T-cell (primary cell): ENCODE measurements at places on chromosomes 13 and 19. TPM values are rescaled to one million over a fixed set of nuclear protein-coding genes. Genes with fewer than 3 reads are reported as not detected.

Gene GRK1
- total RNA-seq: not detected

Gene TEAD2
- total RNA-seq: 0.20 TPM

Gene SIGLEC8
- not detected for total RNA-seq

DNA sequence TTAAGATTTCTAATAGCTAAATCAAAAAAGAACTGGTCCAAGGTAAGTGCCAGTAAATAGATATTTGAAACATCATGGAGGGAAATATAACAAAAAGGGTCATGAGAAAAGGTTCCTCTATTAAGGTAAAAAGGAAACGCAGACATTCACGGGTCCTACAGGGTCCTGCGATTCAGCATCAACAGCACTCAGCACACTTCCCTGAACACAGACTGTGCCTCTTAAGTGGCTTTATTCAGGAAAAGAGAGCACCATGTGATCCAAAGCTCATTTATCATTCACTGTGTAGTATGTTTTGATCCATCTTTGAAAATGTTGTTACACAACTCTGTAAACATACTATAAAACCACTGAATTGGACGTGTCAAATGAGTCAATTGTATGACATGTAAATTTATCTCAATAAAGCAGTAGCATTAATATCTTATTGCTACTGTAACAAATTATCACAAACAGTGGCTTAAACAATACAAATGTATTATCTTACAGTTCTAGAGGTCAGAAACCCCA is 33.7 kb downstream of the CRYL1 start:
- DNase-seq: no peak

GRCh38 chr19:2578391-2578890 is 102.5 kb downstream of the GADD45B start:
- no peak for DNase-seq

- DNase-seq: no peak
These were observed 42.2 kb upstream of the TSC22D1 start for GRCh38 chr13:44618326-44618725.

DNA sequence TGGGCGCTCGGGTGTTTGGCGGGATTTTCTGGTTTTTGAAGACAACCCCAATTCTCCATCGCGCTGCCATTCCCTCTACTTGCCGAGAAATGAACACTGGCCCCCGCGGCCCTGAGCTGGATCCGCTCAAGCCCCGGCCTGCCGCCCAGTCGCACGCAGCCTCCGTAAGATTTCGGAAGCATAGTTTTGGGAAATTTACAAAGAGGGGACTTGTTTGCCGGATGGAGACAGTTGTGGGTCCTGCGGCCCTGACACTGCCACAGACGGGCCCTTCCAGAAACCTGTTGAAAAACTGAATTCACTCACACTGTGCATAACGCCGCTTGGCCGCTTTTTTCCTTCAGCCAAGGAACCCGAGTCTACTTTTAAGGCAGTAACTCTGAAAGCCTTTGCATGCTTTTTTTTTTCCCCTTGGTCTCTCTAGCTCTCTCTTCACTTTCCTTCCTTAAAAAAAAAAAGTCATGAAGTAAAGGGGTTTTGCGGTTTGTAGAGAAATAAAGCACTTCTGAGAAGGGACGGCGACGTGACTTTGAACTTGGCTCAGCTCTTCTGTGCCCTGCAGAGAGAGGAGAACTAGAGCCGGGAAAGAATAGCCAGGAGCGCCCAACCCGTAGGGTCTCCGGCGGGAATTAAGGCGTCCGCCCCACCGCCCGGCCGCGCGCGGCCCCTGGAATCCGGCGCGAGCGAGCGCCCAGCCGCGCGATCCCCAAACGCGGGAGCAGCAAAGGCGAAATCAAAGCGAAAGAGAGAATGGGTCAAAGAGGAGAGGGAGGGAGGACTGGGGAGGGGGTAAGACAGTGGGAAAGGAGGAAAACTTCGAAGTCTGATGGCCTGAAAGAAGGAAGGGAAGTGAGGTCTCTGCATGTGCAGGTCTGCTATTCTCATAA is 3.4 kb upstream of the ZIC2 start:
- DNase-seq: no peak

DNA sequence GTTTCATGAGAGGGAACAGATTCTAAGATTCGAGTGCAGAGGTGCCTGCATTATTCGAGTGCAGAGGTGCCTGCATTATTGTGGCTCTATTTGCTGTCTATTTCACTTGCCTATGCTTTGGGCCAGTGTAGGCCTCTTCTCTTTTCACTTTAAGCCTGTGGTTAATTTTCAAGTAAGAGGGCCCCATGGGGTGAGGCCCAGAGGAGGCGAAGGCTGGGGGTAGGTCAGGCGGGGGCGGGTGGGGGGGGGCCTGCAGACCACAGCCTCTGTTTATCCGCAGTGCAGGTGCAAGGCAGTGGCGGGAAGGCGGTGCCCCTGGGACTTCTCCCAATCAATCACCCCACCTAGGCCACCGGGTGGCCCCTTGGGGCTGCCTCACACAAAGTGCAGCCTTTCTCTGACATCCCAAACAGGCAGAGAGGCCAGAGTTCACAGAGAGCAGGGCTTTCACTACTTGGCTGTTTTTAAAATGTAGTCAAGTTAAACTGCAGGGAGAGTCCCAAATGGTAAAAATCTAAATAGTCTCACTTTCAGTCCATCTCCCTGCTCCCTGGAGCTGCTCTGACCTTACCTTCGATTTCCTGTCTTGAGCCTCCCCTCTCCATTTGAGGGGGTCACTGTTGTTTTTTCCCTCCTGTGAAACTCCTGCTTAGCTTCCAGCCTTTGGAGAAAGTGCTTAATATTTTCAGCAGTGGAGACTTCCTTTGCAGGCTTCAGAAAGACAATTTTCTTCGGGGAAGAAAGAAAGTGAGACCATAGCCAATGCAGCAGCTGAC is 249.0 kb downstream of the DLEU7 start:
- DNase-seq: no peak

DNA sequence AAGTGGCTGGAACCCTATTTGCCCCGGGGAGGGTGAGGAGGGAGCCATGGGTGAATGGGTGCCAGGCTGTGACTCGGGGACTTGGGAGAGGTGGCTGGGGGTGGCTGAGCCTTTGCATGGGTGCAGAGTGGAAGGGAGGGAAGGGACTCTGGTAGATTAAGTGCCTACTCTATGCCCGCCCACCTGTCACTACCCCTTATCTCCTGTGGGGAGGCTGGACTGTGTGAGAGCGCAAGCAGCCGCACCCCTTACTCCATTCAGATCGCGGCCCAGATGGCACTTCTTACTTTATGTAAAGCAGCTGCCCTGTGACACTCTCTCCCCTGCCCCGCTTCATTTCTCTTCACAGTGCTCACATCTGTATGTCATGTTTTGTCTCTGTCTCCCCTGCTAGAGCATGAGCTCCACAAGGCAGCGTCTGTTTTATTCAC is 2.9 kb downstream of the KASH5 start:
- DNase-seq: no peak

DNA sequence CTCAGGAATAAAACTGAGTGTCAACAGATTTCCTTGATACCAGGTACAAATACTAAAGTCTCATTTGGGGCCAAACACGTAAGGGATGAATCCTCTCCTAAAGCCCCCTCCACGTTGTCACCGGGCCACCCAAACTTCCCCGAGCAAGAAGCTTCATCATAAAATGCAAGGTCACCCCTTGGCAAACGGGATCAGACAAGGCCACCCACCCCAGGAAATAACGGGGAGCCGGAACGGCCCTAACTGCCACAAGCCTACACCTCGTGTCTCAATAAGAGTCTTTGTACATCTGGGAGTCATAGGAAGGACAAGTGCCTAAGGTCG is 717 bp downstream of the EEF2 start:
- DNase-seq: no peak

DNA sequence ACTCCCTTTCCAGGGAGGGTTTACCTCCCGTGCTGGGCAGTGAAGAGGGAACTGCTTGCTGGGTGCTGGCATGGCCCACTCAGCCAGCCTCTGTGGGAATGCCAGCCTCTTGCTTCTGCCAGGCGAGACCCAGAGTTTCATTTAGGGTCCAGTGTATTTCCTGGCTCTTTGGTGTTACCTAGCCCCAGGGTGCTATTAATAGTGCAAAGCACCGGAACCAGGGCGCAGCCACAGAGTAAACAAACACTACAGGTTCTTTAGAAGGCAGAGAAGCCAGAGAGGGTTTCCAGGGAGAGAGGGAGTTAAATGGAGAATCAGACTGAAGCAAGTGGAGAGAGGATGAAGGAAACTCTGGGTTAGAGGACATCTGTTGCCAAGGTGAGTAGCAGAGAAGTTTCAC is 74.9 kb upstream of the SPATA13 start:
- no peak for DNase-seq

DNA sequence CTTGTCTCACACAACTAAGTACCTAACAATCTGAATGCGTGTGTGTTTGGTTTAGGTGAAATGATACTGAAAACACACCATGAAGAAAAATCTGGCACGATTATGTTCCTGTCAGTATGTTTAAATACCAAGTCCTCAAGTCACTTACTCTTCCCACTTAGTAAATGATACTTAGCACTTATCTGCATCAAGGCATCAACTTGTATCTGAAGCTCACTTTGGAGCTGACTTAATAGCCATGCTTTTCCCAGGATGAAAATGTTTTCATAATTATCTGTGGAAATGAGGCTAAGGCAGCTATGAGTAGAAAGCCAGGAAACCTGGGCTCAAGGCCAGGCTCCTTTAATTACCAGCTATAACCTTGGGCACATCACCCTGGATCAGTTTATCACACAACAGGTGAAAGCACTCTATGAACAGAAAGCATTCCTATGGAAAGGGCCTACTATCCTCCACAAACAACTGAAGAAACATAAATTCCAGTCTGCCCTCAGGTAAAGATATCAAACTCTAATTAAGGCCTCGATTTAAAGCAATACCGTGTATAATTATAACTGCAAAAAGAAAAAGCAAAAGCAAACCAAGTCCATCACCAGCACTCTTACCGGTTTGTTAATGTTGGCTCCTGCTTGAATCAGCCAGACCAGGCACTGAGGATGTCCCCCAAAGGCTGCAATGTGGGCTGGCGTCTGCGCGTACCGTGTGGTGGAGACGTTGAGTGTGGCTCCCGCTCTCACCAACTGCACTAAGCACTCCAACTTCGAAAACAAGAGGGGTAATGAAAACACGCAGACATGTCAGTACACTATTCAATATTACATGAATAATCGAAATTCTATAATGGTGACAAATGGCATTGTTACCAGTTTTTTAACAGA is 4.6 kb downstream of the ANKRD10 start:
- no peak for DNase-seq

- DNase-seq: no peak
These were observed 4.3 kb downstream of the KLC3 start for GRCh38 chr19:45344621-45345505.

- peak; percentile 88 for DNase-seq
These were observed 2.8 kb downstream of the PTGER1 start for GRCh38 chr19:14472202-14472938.
